ENCODE measurements at places on chromosomes 2 and 18.

GRCh38 chr2:177400337-177400923, 7.9 kb downstream of the AGPS start:
- no peak for DNase-seq

GRCh38 chr2:38581193-38582147, 21.3 kb downstream of the HNRNPLL start:
- DNase-seq, result no peak

- DNase-seq, result no peak
Measured at GRCh38 chr18:41642756-41643155, 312.3 kb upstream of the PIK3C3 start.

- DNase-seq, result no peak
Measured at GRCh38 chr2:183543731-183544130, 419.5 kb downstream of the NUP35 start.

DNA sequence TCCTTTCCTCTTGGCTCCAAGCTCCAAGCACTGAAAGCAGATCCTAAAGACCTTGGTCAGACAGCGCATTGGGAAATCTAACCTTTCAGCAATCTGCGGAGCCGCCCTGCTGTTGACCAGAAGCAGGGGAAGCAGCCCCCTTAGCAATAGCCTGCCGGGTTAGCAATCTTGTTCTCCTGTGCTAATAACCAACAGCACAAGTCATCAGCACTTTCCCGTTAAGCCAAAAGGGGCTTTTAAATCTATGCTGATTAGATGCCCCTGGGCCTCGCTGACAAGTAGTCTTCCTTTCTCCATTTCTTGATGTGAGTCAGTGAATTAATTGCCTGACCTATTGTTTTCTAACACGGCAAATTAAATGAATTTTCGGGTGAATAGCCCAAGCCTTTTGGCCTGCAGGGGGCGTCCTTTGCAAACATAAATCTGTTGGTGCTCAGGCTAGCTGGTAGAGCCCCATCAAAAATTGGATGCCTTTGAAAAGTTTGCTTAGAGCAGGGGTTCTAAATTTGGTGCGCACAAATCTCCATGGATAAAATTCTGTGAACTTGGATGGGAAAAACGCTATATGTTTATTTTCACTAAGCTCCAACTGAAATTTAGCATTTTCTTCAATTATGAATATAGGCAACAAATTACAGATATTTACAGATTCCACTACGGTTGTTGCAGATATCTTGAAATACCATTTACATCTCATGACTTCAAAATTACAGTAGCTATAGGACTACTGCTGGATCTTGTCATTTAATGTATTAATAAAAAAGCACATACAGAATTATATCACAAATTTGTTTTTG, 24.6 kb downstream of the MAIP1 start:
- DNase-seq, result peak; percentile 77

DNA sequence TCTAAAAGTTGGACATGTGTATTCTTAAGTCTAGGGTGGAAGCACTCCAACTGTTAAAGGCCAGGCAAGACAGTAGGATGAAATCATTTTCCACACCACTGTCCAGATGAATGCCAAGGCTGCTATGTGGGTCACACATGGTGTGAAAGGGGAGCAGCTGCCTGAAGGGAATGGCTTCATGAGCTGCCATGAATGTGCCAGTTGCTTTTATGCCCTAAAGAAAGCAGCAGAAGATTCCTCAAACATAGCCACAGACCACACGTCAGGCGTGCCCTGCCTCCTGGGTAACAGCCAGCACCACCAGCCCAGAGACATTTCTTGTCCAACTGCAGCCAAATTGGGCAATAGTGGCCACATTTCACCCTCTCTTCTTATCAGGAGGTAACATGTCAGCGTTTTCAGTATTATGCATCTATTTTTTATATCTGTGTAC, 130.2 kb downstream of the MTCL1 start:
- DNase-seq, result no peak

GRCh38 chr18:55381277-55381676, 206.7 kb downstream of the TCF4 start:
- no peak for DNase-seq

DNA sequence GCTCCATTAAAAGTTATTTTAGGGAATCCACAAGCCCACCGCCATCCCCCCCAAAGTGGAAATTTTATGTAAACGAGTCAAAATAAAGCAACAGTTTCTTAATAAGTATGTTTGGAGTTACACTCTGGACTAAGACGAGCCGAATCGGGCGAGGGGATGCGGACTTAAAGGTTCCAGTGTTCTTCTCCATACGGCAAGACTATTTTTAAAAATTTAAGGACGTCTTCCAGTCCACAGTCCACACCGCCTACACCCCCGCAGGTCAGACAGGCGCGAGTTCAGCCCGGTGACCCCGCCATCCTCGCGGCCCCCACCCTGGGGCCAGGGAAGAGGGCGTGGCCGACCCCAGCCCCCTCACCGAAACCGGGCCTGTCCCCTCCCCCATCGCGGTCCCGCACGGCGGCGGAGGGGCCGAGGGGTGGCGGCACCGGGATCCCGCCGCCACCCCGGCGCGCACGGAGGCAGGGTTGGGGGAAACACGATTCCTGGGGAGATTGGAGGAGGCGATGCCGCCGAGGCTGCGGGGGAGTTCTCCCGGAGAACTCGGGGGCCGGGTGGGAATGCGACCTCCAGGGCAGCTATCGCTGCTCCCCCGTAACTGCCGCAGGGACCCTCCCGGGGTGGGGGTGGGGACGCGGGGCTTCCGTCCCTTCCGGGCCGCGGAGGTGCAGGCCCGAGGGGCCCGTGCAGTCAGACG, 24.5 kb upstream of the SMAD7 start:
- no peak for DNase-seq

DNA sequence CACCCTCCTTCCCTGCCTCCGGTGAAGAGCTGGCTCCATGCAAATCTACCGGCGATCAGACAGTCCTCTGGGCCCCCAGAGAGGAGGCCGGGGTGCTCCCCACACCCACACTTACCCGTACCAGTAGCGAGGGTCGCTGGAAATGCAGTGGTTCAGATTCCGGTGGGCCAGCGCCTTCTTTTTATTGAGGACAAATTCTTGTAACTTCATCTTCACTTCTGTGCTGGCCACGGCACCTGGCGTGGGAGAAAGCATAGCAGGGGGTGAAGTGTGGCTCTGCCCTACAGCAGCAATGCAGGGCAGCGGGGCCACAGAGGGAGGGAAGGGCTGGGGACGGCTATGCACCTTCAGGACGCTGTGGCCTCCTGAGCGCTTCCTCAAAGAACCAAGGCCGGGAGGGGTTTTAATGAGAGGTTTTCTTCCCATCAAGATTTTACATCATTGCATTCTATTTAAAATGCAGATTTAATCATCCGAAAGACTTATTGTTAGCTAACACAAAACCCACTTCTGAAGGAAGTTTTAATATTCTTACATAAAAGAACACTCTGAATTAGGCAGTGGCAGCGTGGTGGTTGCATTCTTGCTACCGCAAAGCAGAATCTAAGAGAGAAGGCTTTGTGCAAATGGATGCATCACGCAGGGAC, 237.0 kb downstream of the HDAC4 start:
- DNase-seq, result no peak

GRCh38 chr2:12253167-12253778, 463.5 kb upstream of the TRIB2 start:
- DNase-seq, result no peak

- no peak for DNase-seq
Measured at GRCh38 chr2:196718419-196719109, 79.0 kb downstream of the CCDC150 start.

DNA sequence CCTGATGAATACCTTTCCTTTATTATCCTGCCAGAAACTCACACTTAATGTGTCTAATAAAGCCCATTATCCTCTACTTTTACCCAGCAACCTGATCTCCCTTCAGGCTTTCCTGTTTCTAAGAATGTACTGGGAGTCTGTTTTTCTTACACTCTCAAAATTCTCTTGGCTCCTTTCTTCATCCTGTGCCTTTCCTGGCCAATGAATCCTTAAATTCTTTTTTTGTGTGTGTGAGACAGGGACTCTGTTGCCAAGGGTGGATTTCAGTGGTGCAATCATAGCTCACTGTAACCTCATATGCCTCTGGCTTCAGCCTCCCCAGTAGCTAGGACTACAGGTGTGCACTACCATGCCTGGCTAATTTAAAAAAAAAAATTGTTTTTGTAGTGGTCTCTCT, 72.7 kb downstream of the MAP2 start:
- DNase-seq, result no peak

GRCh38 chr2:33366473-33366872, 110.0 kb upstream of the RASGRP3 start:
- DNase-seq, result no peak

- no peak for DNase-seq
Measured at GRCh38 chr18:26356045-26356785, 130.0 kb downstream of the TAF4B start.

DNA sequence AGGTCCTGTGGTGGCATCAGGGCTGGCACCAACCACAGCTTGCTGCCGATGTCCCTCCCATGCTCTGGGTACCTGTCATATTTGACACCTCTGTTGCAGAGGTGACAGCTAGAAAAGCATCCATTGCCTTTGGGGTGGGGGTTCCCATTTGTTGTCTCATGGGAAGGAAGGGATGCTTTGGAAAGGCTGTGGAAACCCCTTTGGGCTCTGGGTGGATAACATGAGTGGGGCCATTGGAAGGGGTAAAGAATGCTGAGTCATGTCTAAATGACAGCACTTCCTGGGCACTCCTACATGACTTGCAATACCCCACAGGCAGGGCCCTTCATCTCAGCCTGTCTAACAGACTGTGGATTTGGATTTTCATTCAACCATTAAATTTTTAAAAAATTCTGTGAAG, 27.8 kb downstream of the CTIF start:
- no peak for DNase-seq

DNA sequence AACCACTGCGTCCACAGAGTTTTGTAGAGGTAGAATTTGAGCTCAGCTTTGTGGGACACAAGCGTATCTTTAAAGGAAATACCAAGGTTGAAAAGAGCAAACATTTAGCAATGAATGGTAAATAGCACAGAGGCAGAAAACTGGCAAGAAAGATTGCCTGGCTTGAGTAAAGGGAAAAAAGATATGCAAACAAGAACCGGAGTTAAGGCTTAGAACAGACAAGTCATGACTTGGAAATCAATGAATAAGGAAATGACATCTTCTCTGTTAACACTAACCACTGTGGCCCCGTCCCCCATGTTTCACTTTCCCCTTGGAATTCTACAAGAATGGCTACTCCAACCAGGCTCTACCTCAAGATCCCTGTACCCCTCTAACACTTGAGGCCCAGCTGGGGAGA, 3.8 kb downstream of the STAM2 start:
- DNase-seq, result no peak

DNA sequence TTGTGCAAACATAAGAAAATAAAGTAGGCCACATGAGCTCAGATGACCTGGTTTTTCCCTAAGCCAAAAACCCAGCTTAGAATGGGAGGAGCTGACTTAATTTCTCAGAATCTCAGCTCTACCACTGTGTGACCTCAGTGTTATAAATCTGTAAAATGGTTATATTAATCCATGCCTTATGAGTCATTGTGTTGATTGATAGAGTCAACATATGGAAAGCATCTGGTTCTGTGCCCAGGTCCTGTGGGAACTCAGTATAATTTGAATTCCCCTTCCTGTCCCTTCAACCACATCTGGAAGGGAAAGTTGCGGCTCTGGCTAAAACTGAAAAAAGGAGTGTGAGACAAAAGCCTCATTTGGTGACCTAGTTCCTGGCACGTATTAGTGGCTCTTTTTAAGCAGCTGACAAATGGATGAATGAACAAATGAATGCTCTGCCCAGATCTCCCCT, 25.7 kb downstream of the TMEM177 start:
- DNase-seq, result no peak

DNA sequence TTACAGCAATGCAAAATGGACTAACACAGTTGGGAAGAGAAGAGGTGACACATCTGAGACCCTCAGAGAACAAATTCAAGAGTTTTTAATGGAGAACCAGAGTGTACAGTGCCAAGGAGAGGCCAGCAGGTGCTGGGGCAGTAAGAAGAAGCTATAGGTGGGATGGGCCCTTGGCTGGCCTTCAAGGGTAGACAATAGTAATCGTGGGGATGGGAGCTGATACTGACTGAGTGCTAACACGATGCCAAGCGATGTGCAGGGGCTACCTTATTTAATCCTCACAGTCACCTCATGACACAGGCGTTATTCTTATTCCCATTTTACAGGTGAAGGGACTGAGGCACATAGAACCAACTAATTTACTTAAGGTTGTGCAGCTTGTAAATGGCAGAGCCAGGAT, 131.9 kb upstream of the ID2 start:
- no peak for DNase-seq

GRCh38 chr2:46184794-46185583, 112.2 kb upstream of the EPAS1 start:
- no peak for DNase-seq

- DNase-seq, result no peak
Measured at GRCh38 chr2:131125195-131125757, 20.1 kb downstream of the PLEKHB2 start.

DNA sequence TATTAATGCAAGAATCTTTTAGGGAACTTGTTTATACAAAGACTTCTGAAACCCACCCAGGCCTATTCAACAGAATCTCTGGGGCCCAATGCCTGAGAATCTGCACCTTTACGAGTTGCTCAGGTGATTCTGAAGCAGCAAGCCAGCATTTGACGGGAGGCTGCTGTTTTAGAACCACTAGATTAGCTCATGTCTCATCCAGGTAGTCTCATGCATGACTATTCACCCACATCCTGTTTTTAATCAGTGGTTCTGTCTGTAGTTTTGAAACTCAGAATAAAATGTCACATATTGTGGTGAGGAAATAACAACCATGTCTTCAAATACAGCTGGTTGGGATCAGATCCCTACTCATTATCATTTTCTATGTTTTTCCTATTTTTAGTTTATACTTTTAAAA, 39.5 kb downstream of the CYTIP start:
- peak; percentile 58 for DNase-seq

DNA sequence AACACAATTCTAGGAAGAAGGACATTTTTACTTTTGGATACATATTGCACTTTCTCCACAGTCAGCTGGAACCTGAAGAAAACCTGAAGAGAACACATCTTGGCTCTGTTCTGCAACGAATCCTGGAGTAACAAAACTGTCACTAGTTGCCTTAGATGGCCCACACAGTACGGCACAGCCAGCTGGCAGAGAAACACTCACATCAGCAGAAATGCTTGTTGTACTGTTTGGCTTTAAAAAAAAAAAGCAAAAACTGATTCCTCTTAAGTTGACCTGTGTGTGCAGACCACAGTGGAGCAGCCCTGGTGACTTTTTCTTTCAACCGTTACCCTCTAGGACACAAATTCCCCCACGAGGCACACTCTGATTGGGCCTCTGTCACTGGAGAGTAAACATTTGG, 152.3 kb upstream of the TWIST2 start:
- no peak for DNase-seq

DNA sequence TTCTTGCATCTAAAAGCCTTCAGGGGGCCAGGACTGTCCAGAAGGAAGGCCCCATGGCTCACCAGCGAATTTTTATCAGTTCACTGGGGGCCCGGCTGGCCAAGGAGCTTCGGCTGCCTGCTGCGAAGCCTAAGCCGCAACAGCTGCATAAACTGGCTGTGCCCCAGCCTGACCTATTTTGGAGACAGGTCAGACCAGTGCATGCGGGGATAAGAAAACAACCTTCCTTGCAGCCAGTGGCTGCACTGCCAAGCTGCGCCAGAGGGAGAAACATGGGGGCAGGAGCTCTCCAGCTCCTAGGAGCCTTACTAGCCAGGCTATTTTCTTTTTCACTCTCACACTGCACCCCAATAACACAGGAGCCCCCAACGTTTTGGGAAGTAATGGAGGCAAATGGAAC, 15.2 kb downstream of the PAX3 start:
- DNase-seq, result no peak

- no peak for DNase-seq
Measured at GRCh38 chr18:6962571-6963451, 154.8 kb downstream of the LAMA1 start.
